ENCODE measurements at places on chromosomes 6 and 20.

DNA sequence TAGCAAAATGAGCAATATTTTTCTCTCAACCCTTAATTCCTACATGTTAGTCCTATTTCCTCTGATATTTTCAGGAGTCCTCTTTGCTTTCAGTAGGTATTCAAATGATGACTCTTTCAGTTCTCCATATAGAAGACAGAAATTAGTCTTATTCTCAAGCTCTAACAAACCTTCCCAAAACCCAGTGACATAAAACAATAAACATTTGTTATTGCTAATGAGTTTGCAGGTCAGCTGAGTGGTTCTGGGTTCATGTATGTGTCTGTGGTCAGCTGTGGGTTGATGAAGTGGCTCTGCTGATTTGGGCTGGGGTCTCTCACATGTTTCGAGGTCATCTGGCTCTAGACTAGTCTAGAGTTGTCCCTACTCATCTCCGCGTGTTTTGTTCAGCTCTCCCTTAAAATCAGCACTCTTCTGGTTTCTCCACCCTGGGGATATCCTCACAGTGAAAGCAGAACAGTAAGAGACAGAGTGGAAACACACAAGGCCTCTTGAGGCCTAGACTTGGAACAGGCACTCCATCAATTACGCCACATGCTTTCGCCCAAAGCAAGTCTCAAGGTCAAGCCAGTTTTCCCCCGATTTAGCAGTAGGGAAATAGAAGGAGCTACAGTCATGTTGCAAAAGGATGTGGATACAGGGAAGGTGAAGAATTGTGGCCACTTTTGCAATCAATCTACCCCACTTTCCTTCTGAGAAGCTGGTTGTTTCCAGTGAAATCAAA lies 273.0 kb downstream of the PLCB1 start:
- DNase-seq = no peak

- no peak for DNase-seq
Observed at GRCh38 chr20:53301869-53302268, 291.8 kb downstream of the ZNF217 start.

GRCh38 chr6:97703661-97704060 lies 420.6 kb upstream of the MMS22L start:
- DNase-seq = no peak

GRCh38 chr20:41627611-41628244 lies 9.6 kb upstream of the CHD6 start:
- DNase-seq = no peak

DNA sequence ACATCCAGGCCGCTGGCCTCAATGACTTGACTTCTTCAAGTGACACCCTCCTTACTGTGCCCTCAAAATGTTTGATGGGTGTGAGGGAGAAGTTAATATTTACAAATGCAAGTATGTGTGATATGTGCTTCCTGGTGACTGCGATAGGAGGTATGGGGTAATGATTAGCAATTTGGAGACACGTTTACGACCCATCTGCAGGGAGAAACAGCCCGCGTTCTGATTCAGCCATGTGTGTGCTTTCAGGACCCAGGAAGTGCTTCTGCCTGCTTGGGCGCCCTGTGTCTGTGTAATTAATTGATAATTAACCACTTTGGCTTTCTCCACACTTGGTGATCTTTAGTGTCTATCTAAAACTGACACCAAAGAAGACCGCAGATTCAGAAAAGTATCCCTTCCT lies 25.0 kb downstream of the SIRPA start:
- no peak for DNase-seq

GRCh38 chr20:49167811-49168507 lies 20.2 kb downstream of the STAU1 start:
- no peak for DNase-seq

GRCh38 chr6:142913511-142914047 lies 31.4 kb downstream of the HIVEP2 start:
- DNase-seq = peak; percentile 66

- no peak for DNase-seq
Observed at GRCh38 chr6:118354641-118355040, 193.5 kb upstream of the PLN start.

GRCh38 chr20:24996449-24997377 lies 4.2 kb upstream of the APMAP start:
- DNase-seq = no peak

- no peak for DNase-seq
Observed at GRCh38 chr20:17613328-17614175, 43.7 kb downstream of the DSTN start.

- DNase-seq = no peak
Observed at GRCh38 chr6:26412228-26412627, 10.2 kb downstream of the BTN3A1 start.

GRCh38 chr6:161316531-161316930 lies 42.7 kb upstream of the AGPAT4 start:
- no peak for DNase-seq

All from stimulated activated CD4-positive, alpha-beta T cell treated with anti-CD3 and anti-CD28 coated beads, Interleukin-12 subunit alpha, Interleukin-12 subunit beta, amount 100 ng/mL, for 48 hours (primary cell).